ENCODE measurements at places on chromosomes 5 and 9. TPM values are rescaled to one million over a fixed set of nuclear protein-coding genes. Genes with fewer than 3 reads are reported as not detected.

DNA sequence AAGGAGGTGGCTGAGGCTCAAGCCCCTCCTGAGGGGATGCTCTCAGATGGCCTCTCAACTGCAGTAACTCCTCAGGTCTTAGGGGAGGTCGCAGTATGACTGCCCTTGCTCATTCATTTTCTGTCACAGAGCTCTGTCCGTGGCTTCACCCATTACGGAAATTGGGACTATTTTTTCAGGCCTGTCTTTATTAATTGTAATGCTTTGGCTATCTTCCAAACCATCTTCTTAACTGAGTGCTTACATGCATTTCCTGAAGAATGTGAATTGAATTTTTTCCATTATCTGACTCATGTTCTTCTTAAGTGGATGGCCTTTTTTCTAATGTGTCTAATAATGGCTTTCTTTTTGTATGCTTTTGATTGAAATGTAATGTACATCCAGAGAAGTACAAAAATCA lies 36.4 kb upstream of the SV2C start:
- DNase-seq, result no peak

DNA sequence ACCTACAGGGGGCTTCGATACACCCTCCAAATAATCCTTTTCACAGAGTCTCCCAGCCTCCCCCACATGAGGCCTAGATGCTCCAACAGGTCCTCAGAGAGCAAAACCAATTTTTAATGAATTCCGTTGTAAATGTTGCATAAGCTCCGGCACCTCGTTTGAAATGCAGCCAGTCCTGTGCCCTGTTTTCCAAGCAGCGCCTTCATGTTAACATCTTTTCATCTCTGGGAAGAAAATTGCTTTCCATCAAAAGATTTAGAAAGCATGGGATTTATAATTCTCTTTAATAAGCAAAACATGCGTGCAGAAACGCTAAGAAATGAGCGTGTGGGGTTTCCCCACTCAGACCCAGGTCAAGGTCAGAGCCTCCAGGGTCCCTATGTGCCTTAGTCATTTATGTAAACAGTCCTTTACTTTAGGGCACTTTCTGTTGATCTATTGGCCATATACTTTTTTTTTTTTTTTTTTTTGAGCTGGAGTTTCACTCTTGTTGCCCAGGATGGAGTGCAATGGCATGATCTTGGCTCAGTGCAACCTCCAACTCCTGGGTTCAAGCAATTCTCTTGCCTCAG lies 177.5 kb upstream of the S1PR3 start:
- no peak for DNase-seq

- DNase-seq, result no peak
These were observed 153.6 kb downstream of the MSX2 start for GRCh38 chr5:174877987-174878386.

- DNase-seq, result no peak
These were observed 487.4 kb downstream of the IRX1 start for GRCh38 chr5:4082966-4083564.

- no peak for DNase-seq
These were observed 40.1 kb upstream of the CCNH start for GRCh38 chr5:87452837-87453236.

The TAF1L gene
- not detected for total RNA-seq

The SHC3 gene
- 1.0 TPM for total RNA-seq

The CCDC171 gene
- 0.47 TPM for total RNA-seq
